ENCODE measurements at places on chromosomes 3 and 15. TPM values are rescaled to one million over a fixed set of nuclear protein-coding genes. Genes with fewer than 3 reads are reported as not detected.

- DNase-seq = no peak
Measured at GRCh38 chr15:35547775-35548364, 1.9 kb upstream of the DPH6 start.

GRCh38 chr3:15754047-15754446 is 43.7 kb downstream of the ANKRD28 start:
- DNase-seq = peak; percentile 19

DNA sequence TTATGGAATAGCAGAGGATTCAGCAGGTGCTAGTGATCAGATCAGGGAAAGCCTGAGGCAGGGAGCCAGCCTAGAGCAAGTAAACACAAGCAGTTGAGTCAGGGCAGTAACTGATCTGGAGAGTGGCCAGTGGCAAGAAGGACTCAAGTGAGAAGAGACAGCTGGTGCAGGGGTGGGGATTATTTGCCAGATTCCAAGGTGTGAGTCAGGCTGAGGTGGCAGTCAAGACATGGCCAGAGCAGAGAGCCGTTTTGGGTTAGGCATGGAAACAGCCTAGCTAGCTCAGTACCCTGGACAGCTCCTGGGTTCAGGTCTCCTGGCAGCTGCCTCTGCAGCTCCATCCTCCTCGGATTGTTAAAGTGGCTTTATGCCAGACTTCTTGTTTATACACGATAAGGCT is 281.9 kb upstream of the ONECUT1 start:
- DNase-seq = peak; percentile 90

DNA sequence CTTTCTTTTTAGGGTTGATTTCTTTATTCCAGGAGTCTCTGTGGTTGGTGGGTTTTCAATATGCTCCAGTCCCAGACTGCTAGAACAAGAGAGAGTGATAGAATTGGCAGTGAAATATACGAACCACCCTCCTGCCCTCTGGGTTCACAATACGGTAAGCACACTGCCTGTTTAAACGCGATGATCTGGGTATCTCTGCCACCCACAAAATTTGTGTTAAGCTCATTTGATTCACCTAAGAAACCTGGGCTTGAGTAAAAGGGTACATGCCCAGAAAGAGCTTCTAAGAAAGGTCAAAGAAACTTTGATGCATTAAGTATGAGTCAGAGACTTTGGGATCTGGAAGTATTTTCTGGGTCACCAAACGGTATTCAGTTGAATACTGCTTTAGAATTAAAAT is 29.8 kb downstream of the OXNAD1 start:
- no peak for DNase-seq

GRCh38 chr15:60118146-60118545 is 114.0 kb downstream of the FOXB1 start:
- DNase-seq = no peak

DNA sequence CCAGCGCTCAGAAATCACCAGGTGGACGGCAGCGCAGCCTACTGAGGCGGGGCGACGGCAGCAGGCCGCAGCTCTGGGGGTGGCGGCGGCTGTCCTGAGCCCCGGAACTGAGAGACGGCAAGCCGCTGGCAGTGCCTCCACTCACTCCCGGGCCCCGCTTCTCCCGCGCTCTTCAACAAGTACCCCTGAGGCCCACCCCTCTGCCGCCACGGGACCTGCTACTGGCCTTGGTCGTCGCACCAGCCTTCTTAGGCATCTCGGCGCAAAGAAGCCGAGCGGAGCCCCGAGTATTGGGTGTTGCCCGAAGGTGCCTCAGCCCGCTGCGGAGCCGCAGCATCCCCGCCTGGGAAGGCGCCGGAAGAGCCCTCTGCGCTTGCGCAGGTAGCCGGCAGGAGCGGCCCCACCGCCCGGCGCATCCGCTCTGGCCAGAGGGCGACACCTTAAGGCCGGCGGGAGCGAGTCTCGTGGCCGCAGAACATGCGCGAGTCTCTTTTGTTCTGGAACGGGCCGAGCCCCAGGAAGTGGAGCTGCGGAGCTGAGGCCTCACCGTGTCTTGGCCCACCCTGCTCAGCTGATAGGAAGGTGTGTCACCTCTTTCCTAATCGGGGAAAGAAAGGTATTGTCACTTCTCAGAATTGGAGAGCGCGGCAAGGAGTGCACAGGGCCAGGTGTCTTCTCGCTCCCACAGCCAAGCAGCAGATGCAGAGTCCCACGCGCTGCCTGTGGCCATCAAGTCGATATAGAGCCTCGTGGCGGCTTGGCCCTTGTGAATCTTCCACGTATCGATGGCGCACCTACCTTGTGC is at the start of gene C15orf40:
C15orf40 (minus strand) TSS at position 369 of the 805 bp plus-strand sequence; CDS start at position 337, 32 bp downstream.
- peak; percentile 92 for DNase-seq

DNA sequence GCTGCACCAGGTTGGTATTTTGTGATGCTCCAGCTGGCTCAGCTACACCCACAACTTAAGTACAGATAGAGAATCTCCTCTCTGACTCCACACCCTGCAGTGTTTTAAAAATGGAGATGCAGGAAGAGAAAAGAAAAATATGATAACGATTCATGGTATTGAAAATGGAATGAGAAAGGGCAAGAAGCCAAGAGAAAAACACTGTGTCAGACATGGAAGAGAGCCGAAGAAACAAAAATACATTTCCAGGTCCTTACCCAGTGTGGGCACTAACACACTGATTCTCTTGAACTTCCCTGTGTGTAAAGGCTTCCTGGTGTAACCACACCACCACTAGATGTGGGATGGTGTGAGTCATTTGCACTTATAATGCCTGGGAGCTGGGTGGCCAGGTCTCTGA is 93.1 kb downstream of the GMPS start:
- no peak for DNase-seq

DNA sequence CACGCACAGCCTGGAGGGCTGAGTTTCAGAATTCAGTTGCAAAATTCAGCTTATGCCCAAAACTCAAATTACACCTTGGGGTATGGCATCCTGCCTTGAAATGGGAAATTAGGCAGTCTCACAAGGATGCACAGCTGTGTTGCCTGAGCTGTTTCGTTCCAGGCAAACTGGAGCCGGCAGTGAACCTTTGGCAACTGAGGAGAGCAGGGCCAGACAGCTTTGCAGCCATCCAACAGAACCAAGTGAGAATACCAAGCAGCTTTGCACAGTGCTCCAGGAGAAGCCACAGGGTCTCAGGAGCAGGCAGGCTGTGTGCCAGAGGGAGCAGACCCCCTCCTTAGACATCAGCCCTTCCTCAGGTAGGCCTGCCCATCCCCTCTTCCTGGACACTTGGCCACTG is 32.5 kb upstream of the BFSP2 start:
- no peak for DNase-seq

GRCh38 chr3:21893242-21893641 is 142.2 kb upstream of the ZNF385D start:
- DNase-seq = no peak

GRCh38 chr3:99662838-99663570 is 24.6 kb downstream of the COL8A1 start:
- no peak for DNase-seq

DNA sequence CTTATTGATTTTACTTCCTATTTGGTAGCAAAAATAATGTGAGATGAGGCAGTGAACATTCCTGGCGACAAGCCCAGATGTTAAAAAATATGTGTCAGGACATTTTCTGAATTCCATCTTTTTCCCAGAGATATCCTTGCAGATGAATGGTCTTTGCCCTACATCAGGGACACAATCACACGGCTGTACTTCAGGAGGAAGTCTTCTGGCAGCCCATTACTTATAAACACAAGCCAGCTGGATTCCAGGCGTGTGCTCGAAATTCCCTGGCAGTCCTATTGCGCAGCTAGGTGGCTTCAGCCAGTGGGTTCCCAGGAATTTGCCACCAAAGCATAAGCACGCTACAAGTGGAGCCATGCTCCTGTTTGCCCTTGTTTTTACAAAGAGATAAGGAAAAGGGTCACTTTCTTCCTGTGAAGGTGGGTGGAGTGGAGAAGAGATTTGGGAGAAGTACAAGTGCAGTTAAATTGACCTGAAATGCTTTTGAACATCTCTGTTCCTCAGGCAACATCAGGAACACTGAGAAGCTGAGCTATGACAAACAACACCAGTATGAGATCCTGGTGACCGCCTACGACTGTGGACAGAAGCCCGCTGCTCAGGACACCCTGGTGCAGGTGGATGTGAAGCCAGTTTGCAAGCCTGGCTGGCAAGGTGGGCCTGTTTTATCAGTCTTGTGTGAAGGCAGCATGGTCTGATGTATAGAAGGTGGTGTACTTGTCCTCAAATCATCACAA is 257.1 kb upstream of the TRIM42 start:
- no peak for DNase-seq

DNA sequence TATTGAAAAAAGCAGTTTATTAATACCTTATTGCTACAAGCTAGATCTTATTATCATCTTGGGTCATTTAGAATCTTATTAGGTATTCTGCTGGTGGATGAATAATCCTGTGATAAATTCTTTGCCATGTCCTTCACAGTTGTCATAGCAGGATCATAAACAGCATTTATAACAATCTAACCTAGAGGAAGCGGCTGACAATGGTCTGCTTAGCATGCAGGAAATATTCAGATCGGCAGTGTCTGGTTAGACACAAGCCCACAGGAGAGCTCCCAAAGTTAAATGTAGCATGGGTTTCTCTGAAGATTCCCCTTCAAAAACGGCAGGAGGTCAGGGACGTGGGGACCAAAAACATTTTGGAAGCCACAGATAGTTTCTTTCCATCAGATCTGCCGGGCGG is 179.3 kb downstream of the FOXB1 start:
- DNase-seq = no peak

- DNase-seq = no peak
Measured at GRCh38 chr3:65664446-65664845, 374.3 kb downstream of the MAGI1 start.

- DNase-seq = no peak
Measured at GRCh38 chr3:46676601-46677410, 16.7 kb downstream of the ALS2CL start.

DNA sequence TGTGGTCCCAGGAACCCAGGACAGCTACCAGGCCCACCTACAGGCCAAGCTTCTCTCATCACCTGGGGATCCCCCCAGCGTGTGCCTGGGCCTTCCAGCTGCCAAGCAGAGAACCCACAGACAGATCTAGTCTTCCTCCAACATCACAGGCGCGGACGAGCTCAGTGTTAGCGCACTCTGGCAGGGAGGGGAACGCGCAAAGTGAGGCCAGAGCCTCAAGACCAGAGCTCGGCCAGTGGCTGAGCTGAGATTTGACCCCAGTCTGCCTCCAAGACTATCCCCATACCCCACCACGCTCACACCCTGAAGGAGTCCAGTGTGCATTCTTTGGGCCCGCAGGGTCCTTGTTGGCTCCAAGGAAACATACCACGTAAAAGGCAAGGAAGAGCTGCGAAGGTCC is 5.1 kb downstream of the MFGE8 start:
- DNase-seq = no peak

DNA sequence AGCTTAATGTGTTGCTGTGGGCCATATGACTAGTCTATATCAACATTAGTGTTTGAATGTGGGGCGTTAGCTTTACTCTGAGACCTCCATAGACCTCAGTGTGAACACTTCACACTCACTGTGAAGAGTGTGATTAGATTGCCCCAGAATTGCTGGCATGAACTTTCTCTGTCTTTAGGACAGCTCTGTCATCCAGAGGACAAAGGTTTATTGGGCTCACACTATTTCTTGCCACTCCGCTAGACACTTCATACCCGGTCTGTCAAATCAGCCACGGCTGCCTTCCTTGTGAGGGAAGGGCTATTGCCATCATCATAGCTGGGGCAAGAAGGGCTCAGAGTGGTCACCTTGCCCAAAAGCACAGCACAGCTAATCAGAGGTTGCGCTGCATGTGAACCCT is 316.8 kb upstream of the NR2E3 start:
- no peak for DNase-seq

- peak; percentile 13 for DNase-seq
Measured at GRCh38 chr3:42148982-42149432, 57.9 kb downstream of the TRAK1 start.

- DNase-seq = no peak
Measured at GRCh38 chr3:50666837-50667236, 7.9 kb upstream of the DOCK3 start.

DNA sequence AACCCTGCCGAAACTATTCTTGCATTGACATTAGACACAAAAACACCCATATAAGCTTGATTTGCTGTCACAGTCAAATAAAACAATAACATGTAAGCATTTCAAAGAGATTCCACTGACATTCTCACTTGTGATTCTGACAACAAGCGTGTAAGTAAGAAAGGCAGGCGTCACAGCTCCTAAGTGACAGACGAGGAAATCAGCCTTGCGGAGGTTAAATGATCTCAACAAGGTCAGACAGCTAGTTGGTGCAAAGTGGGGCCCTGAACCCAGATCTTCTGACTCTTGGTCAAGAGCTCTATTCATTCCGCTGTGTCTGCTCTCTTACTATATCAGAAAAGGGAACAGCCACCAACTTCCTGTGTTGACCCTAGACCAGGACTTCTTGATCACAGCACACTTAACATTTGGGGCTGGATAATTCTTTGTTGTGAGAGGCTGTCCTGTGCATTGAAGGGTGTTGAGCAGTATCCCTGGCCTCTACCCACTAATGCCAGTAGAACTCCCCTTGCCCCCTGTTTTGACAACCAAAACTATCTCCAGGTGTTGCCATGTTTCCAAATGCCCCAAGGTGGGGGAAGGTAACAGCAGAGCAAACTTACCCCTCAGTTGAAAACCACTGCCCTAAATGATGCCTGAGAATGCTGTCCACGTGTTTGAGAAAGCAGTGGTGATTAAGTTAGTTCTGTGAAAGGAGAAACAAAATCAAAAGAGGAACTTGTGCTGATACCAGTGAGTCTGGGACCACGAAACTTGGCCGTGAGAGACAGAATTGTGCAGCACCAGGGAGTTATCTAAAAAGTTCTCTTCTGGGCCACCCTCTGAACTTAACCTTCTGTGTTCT is 86.1 kb downstream of the LIPC start:
- no peak for DNase-seq

DNA sequence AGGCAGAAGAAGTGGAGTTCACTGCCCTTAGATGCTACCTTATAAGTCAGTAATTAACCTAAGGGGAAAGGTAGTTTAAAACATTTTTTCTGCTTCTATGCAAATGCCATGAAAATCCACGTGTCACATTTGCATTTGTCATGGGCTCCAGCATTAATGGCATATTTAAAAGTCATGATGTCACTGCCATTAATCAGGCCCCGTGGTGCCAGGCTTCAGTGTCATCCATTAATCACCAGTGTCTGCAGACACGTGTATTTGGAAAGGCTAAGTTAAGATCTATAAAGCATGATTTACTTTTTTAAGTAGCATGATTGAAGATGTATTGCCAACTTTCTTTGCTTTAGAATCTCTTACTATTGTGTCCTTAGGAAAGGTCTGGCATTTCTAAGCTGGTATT is 857.8 kb downstream of the TUSC7 start:
- no peak for DNase-seq

GRCh38 chr3:2526926-2527325 is 428.3 kb downstream of the CNTN4 start:
- DNase-seq = no peak

CEP63 gene
- total RNA-seq = 15.3 TPM

SLC51A gene
- total RNA-seq = not detected

THRB gene
- not detected for total RNA-seq

C2CD4A gene
- not detected for total RNA-seq

GAP43 gene
- total RNA-seq = not detected

CCR8 gene
- not detected for total RNA-seq

RPP14 gene
- total RNA-seq = 16.3 TPM

TEX55 gene
- not detected for total RNA-seq

ADIPOQ gene
- not detected for total RNA-seq

USP19 gene
- total RNA-seq = 31.5 TPM

TNFSF10 gene
- total RNA-seq = not detected

Measured in MG63 (cell line).